COR-L47 (cell line): ENCODE measurements at places on chromosomes 12 and 14.

GRCh38 chr12:123966596-123966995 is 6.0 kb downstream of the CCDC92 start:
- no peak for DNase-seq

DNA sequence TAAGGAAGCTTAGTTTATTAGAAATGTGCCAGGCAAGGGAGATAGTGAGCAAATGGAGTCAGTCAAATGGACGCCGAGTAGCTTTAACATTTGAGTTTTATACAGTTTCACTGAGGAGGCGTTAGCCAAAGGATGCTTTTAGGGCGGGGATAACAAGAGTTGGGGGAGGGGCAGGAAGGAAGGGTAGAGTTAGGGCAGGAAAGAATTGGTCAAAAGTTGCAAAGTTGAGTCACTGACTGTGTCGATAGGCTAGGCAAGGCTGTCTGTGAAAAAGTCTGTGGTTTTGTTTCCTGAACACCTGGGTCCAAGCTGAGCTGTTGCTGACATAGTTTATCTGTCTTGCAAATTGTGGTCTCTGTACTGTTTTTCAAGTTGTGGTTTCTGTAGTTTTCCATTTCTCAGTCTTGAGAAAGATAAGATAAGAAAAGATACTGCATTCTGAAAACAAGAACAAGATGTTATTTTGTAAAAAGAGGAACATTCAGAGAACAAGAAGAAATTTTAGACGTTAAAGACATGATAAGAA is 62.6 kb upstream of the RESF1 start:
- DNase-seq: no peak

GRCh38 chr12:101068836-101069235 is 141.2 kb downstream of the SLC5A8 start:
- DNase-seq: no peak

- DNase-seq: no peak
These were observed 729.7 kb upstream of the USP15 start for GRCh38 chr12:61530456-61530855.

- no peak for DNase-seq
These were observed 223.3 kb downstream of the CCDC91 start for GRCh38 chr12:28413460-28414109.

- DNase-seq: no peak
These were observed 7.4 kb downstream of the RPL6 start for GRCh38 chr12:112401903-112402498.

DNA sequence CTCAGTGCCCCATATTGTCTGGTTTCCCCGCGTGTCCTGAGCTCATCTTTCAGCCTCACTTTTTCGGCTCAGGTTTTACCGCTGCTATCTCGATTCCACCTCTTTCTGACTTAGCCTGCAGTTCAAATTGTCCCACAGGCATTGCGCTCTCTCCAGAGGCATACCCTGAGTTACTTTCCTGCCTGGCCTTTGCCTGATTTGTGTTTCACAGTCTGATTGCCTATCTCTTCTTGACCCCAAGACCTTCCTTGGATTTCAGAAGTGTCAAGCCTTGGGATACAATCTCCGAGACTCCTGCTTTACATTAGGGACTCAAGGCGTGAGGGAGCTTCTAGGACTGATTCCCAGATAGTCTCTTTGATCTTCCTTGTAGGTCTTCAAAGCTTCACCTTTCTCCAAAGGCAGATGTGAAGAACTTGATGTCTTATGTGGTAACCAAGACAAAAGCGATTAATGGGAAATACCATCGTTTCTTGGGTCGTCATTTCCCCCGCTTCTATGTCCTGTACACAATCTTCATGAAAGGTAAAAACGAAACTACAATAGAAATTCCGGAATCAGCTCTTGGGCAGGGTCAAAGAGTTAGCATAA is 629 bp downstream of the LETMD1 start:
- DNase-seq: no peak
